ENCODE measurements at places on chromosomes 13 and 19.

GRCh38 chr19:943551-944170 is 17.8 kb downstream of the ARID3A start:
- DNase-seq = no peak

DNA sequence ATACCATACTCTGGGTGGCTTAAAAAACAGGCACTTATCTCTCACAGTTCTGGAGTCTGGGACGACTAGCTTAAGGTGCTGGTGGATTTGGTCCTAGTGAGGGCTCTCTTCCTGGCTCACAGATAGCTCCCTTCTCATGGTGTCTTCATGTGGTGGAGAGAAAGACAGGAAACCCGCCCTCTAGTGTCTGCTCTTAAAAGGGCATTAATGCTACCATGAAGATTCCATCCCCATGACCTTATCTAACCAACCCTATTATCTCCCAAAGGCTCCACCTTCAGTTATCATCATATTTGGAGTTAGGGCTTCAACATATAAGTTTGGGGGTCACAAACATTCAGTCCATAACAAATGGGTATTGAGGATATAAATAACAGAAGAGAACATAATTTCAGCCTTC is 139.4 kb downstream of the HS6ST3 start:
- peak; percentile 13 for DNase-seq

GRCh38 chr13:71609271-71609670 is 257.7 kb downstream of the DACH1 start:
- DNase-seq = no peak

GRCh38 chr13:49938921-49939320 is 2.8 kb upstream of the SPRYD7 start:
- no peak for DNase-seq

DNA sequence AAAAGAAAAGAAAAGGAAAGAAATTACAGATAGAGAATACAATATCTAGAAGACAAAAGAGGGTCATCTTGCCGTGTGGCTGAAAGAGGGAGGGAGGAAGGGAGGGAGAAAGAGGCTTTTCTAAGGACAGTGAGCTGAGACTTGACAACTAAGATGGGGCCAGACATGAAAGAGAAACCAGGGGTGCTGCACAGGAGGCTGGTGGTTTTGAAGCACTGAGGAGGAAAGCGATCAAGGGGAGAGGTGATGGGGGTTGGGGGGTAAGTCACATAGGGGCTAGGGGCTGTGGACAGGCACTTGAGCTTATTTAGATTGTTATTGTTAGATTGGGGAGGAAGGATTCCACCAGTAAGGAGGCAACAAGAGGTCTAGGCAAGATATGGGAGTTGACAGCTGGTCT is 17.3 kb downstream of the PNPLA6 start:
- DNase-seq = no peak

DNA sequence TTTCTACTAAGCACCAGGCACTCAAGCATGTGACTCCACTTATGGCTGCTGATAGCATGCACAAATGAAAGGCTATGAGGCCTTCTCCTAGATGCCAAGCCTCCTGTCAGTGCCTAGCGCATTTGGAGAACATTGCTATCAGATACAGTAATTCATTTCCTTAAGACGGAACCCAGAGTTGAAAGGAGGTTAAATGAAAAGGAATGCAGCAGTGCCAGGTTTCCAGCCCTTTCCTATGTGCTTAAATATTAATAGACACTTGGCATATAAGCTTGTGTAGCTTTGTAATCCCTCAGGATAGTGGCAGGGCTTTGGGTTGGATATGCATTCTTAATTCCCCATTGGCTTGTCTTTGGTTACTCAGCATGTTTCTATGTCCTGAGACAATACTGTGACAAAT is 140.1 kb upstream of the FRY start:
- no peak for DNase-seq

- no peak for DNase-seq
These were observed 59.6 kb downstream of the RBM26 start for GRCh38 chr13:79346300-79346914.

GRCh38 chr13:36549126-36549702 is 116.9 kb downstream of the CCNA1 start:
- no peak for DNase-seq

DNA sequence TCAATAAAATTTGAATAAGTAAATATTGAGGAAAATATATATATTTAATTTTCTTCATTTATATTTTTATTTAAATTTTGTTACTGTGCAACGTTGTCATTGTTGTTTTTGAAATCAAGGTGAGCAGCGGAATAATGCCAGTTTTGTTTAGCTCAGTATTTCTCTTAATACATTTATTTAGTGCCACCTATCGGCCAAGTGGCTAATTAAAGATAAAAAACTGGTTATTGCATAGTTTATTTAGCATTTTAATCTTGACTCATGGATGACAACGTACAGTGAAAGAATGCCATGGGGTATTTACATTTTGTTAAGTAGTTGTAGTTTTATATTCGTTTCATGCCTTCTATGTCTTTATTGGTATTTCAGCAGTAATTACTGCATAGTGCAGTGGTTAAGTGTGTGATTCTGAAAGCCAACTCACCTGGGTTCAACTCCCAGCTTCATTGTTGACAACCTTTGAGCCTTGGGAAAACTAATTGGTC is 265.9 kb downstream of the MYO16 start:
- peak; percentile 55 for DNase-seq

- DNase-seq = no peak
These were observed 4.9 kb downstream of the SMAD9 start for GRCh38 chr13:36915106-36915505.

- no peak for DNase-seq
These were observed 3.7 kb upstream of the SMIM17 start for GRCh38 chr19:56639217-56639616.

DNA sequence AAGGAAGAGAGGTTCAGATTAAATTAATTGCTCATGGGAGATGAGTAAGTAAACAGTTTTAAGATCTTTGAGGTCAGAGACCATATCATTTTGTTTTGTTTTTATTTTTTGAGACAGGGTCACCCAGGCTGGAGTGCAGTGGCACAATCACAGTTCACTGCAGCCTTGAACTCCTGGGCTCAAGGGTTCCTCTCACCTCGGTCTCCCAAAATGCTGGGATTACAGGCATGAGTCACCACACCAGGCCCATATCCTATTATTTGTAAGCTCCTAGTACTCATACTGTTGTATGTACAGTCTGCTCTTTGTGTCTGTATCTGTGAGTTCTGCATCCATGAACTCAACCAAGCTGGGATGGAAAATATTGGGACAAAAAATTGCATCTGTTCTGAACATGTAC is 6.0 kb upstream of the RASL11A start:
- DNase-seq = no peak

DNA sequence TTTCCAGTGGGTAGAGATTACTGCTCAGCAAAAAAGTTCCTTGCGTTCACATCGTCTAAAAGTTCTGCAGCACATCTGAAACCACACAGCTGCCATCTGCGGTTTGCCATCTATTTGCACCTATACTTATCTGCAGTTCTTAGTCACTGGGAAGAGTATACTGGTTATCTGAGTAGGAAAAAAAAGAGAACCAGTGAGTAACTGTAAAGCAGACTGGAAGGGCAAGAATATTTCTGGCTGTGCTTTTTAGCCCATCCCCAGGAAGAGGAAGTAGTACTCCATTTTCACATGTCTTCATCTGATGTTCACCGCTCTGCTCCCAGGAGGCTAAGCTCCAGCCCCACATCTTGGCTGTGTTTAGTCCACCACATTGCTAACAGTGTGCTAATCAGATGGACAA is 35.6 kb downstream of the EFNB2 start:
- peak; percentile 42 for DNase-seq

- no peak for DNase-seq
These were observed 4.0 kb downstream of the EBI3 start for GRCh38 chr19:4233282-4233853.

- no peak for DNase-seq
These were observed 31.0 kb upstream of the SLC1A6 start for GRCh38 chr19:15010501-15011300.

DNA sequence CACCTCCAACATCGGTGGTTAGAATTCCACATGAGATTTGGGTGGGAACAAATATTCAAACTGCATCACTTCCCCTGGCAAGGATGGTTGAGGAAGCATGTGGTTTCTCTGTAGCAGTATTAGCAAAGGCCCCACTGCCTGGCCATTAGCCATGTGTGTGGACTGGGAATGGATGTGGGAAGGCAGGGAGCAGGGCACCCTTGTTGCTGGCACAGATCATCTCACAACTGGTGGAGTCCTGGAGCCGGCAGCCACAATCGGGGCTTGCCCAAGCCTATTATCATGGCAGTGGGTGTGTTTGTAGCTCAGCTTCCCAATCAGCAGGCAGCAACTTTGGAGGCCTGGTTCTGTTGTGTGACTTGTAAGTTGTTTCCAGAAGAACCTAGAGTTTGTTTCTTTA is 391.9 kb downstream of the DLEU7 start:
- no peak for DNase-seq

- no peak for DNase-seq
These were observed 8.2 kb downstream of the ZDHHC20 start for GRCh38 chr13:21450936-21451335.

- DNase-seq = no peak
These were observed 169.2 kb upstream of the IRS2 start for GRCh38 chr13:109955598-109955997.

GRCh38 chr19:6125571-6125989 is 9.9 kb upstream of the ACSBG2 start:
- DNase-seq = peak; percentile 80

DNA sequence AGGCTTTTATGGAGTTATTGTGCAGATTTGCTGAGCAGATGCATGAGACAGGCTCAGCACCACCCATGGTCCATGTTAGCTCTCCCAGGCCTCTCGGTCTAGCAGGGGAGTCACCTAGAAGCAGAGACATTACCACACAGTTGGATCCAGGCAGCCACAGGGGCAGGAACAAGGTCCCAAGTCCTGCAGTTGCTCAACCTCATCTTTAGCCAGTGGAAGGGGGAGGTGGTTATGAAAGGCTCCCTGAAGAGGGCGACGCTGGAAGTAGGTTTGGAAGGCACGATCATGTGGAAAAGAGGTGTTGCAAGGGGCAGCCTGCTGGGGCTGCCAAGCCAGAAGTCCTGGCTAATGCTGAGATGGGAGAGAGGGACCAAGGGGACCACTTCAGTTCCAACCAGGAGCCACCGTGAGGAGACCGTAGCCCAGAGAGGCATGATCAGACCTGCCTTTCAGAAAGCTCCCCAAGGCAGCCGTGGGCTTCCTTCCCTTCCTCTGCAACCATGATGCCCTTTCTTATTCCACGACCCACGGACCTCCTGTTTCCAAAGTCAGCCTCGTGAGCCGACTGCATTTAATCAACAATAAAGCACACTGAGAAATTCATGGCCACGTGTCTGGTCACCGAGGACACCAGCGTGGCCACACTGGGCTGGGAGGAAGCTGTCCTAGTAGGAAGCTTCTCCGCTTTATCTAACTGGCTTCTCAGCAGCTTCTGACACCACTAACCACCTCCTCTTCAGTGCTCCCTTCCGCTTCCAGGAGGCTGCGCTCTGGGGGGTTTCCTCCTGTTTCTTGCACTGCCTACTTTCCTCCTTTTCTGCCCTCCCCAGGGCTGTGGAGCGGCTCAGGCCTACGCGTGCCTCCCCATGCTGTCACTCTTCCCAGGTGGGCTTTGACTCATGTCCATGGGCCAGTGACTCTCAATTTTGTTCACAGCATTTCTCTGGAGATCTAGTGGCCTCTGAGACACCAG is 2.6 kb downstream of the AP1M1 start:
- DNase-seq = no peak

- no peak for DNase-seq
These were observed 7.3 kb upstream of the SBK3 start for GRCh38 chr19:55552620-55553019.

GRCh38 chr13:35475960-35476943 is at the start of gene MAB21L1:
Gene MAB21L1, minus strand, starts transcription at chr13:35476689. Its CDS starts 551 bp downstream, at chr13:35476138.
- peak; percentile 54 for DNase-seq

DNA sequence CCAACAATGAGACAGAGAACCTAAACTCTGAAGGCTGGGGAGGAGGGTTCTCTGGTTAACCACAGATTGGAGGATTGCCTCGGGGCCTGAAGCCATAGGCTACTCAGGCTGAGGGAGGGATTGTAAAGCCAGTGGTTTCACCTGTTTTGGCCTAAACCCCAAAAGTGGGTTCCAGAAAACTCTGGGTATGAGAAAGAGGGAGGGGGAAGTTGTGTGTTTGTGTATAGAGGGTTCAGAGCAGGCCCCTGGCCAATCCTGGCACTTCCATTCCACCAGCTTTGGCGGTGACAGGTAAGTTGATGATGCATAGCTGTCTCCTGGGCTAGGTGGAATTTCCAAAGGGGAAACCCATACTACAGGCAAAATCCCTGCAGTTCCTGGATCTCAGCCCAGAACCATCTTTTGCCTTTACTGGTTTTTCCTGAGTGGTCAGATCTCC is 13.5 kb upstream of the CCDC97 start:
- no peak for DNase-seq

- DNase-seq = no peak
These were observed 24.7 kb downstream of the URI1 start for GRCh38 chr19:29966588-29967249.

DNA sequence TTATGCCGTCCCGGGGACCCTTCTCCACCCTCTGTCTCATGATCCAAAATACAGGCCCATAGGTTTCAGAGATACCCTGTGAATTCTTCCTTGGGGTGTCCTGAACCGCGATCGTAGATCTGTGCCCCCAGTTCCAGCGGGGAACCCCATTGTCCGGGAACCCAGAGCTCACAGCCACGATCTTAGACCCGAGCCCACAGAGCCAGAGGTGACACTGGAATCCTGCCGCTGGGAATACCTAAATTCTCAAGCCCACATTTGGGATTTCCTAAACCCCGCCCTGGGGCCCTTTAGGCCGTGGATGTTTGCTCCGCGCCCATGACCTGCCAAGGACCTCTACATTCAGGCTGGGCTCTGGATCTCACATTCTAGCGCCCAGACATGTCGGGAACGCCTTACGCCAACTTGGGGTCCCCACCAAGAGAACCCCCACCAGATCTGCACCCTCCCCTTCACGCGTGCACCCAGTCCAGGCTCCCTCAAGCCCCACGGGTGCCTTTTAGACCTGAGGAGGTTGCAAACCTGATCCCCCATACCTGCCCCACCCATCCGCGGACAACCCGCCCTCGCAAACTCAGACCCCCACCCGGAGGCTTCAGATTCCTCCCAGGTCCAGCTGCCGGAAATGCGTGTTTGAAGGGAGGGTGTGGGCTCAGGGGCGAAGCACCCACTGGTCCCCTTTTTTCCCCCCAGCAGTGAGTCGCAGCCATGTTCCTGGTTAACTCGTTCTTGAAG is 605 bp downstream of the CAPNS1 start:
- DNase-seq = peak; percentile 40

DNA sequence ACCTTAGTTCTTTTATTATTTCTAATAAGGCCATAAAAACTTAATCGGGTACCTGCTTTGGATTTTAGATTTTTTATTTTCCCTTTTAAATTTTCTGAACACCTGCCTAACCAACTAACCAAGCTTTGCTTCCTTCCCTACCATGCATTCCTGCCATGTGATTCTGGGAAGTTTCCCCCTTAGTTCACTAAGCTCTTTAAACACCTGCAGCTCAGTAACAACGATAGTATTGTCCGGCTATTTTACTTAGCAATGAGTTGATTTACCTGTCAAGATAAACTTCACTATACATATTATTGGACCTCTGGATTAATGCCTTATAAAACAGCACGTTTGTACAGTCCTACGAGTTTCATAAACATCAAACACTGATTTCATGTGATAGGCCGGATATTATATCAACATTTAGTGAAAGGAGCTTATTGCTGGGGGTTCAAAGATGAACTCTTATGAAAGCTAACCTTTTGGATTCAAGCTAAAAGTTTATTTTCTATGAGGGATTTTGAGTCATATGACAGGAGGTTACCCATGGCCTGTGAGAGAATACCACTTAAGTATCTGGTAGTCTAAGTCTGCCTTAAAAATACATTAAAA is 81.0 kb upstream of the STARD13 start:
- DNase-seq = no peak

GRCh38 chr13:109788372-109789111 is 2.2 kb upstream of the IRS2 start:
- DNase-seq = no peak

GRCh38 chr13:30464496-30465342 is 1.0 kb downstream of the HMGB1 start:
- DNase-seq = no peak
